Naive thymus-derived CD4-positive, alpha-beta T cell (primary cell): ENCODE measurements at places on chromosomes 5 and 9.

DNA sequence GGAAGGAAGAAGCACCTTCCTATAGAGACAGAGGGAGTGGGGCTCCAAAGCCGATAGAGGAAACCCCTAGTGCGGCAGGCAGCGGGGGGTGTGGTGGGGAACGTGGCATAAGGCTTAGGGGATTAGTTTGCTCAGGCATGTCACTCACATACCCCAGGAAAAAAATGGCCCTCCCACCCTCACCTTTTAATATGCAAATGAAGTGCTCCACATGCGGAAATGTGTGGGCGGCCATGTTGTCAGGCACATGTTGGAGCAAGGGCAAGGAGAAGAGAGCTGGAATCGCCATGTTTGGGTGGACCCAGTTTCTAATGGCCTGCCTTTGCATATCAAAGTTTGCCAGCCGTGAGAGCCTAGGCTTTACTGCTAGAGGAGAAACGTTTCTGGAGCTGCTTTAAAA, 758.8 kb downstream of the NR2F1-AS1 start:
- H3K4me3 ChIP-seq, result no peak overlapping the region
- H3K4me1 ChIP-seq, result no peaks in the 10 kb centered on the region
- H3K27me3 ChIP-seq, result no peaks in the 10 kb centered on the region
- no peaks in the 10 kb centered on the region for H3K36me3 ChIP-seq
- H3K27ac ChIP-seq, result no peak overlapping the region

GRCh38 chr9:93089024-93089423, 7.0 kb upstream of the CARD19 start:
- no peak for DNase-seq
- no peak overlapping the region for H3K4me3 ChIP-seq
- no peaks in the 10 kb centered on the region for H3K27me3 ChIP-seq
- peaks cover 45% of the 10 kb centered on the region for H3K36me3 ChIP-seq

DNA sequence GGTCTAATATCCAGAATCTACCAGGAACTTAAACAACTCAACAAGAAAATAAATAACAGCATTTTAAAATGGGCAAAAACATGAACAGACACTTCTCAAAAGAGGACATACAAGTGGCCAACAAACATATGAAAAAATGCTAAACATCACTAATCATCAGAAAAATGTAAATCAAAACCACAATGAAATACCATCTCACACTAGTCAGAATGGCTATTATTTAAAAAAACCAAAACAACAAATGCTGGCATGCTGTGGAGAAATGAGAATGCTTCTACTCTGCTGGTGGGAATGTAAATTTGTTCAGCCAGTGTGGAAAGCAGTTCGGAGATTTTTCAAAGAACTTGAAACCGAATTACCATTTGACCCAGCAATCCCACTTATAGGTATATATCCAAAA, 63.1 kb downstream of the ADAMTS6 start:
- DNase-seq, result no peak
- H3K27ac ChIP-seq, result no peak overlapping the region
- no peak overlapping the region for H3K4me3 ChIP-seq
- H3K27me3 ChIP-seq, result no peaks in the 10 kb centered on the region

DNA sequence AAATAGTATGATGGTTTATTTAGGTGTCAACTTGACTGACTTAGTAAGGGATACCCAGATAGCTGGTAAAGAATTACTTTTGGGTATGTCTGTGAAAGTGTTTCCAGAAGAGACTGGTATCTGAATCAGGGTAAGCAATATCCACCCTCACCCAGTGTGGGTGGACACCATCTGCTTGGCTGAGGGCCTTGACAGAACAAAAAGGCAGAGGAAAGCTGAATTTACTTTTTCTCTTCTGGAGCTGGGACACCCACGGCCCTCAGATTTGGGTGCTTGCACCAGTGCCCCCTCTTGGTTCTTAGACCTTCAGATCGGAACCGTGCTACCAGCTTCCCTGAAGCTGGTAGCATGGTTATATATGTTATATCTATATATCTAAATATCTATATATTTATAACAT, 489.5 kb upstream of the MPDZ start:
- H3K4me1 ChIP-seq, result no peaks in the 10 kb centered on the region
- no peak for DNase-seq
- no peak overlapping the region for H3K4me3 ChIP-seq
- H3K27ac ChIP-seq, result no peak overlapping the region
- no peaks in the 10 kb centered on the region for H3K36me3 ChIP-seq

GRCh38 chr5:170266570-170267381, 30.8 kb downstream of the LCP2 start:
- peaks cover 40% of the 10 kb centered on the region for H3K36me3 ChIP-seq
